ENCODE measurements at places on chromosomes 7 and 10.

DNA sequence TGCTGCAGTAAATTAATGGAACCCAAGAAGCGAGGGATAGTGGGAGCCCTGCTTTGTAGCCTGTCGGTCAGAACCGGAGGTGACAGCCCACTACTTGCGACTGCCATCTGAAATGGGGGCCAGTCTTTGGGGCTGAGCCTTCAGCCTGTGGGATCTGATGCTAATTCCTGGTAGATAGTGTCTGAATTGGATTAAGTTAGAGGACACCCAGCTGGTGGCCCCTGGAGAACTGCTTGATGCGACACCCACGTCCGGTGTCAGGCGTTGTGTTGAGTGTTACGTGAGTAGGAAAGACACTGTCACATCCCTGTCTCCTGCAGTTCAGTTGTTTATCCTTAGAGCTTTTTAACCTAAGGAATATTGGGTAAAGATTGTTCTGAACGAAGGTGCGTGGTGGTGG lies 5.0 kb downstream of the EIF3B start:
- no peak for DNase-seq

- DNase-seq, result no peak
Measured at GRCh38 chr10:52502237-52502636, 188.2 kb downstream of the DKK1 start.

DNA sequence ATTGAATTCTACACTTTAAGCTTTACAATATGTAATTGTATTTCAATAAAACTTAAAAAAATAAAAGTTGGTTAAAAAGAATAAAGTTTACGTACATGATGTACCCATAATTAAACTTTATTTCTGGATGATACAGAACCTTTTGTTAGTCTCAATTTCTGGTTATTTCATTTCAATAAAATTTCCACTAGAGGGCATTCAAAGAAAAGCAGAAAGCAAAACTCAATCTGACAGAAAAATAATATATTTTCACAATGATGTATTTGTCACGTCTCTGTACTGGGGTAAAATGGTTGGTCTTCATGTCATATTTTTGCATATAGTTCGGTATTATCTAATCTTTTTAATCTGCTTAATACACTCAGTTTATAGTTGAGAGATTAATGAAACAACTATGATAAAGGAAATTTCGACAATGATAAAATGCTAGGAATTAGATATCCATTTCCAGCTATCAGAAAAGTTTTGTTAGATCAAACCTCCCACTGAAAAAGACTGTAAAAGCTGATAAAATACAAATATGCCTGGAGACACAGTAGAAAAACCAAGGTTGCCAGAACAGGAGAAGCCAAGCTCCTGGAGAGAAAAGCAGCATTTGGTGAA lies 27.4 kb downstream of the ASZ1 start:
- DNase-seq, result peak; percentile 40

DNA sequence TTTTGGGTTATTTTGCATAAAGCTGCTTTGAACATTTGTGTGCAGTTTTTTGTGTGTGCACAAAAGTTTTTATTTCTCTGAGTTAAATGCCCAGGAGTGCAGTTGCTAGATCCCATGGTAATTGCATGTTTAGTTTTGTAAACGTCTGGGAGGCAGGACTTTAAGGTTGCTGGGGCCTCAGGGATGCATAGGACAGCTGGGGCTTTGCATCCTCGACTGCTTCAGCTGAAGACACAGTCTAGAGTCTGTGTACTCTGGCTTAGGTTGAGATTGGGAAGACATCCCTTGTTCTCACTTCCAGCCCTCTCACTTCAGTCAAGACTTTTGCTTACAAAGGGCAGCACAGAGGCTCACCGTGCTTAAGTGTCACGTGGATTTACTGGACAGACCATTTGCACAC lies 94.5 kb upstream of the INSYN2A start:
- no peak for DNase-seq

GRCh38 chr10:120406376-120406775 lies 50.7 kb upstream of the PLPP4 start:
- DNase-seq, result no peak

DNA sequence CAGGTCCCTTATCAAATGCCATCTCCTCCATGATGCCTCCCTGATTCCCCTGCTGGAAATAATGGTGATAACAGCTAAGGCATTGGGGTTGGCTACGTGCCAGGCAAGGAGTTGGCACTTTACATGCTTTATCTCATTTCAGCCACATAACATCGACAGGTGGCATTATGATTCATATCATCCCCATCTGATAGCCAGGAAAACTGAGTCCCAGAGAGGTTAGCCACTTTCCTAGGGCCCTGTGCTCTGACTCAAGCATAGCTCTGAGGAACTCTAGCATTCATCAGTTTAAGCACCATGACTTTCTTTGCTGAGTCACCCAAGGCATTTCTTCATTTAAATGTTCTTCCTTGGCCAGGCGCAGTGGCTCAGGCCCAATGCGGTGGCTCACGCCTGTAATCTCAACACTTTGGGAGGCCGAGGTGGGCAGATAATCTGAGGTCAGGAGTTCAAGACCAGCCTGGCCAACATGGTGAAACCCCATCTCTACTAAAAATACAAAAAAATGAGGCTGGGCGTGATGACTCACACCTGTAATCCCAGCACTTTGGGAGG lies 6.6 kb downstream of the LEP start:
- no peak for DNase-seq

DNA sequence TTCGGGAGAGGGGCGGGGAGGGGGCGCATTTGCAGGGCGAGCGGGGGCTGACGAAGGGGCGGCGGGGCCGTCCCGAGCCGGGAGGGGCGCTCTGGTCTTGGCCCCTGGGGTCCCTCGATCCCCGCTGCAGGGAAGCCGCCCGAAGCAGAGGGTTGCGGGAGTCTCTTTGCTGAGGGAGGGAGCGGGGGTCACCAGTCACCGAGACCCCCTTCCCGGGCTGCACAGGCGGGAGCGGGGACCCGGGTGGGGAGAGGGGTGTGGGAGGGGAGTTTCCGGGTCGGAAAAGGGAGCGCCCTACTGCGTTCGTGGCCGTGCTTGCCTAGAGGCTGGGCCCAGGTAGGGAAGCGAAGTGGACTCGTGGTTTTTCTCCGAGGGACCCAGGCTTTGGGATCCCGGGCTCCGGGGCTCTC lies 422 bp downstream of the AP1S1 start:
- DNase-seq, result no peak

- no peak for DNase-seq
Measured at GRCh38 chr7:115024276-115024675, 102.4 kb downstream of the MDFIC start.

DNA sequence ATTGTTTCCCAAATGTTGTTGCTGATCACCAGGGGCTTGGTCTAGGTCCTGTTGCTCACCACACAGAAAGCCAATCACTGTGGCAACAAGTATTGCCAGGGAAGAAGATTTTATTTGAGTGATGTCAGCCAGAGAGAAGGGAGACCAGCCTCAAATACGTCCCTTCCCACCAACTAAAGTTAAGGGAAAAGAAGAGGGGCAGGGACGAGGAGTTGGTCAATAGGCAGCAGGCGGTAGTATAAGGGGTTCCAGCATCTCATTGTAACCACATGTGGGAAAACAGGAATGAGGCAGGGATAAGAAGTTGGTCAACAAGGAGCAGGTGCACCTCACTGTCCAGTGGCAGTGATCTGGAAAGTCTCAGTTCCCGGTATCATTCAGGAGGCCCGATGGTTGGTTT lies 138.9 kb upstream of the KCNMA1 start:
- DNase-seq, result no peak

GRCh38 chr7:125084196-125084595 lies 154.6 kb upstream of the POT1 start:
- no peak for DNase-seq

DNA sequence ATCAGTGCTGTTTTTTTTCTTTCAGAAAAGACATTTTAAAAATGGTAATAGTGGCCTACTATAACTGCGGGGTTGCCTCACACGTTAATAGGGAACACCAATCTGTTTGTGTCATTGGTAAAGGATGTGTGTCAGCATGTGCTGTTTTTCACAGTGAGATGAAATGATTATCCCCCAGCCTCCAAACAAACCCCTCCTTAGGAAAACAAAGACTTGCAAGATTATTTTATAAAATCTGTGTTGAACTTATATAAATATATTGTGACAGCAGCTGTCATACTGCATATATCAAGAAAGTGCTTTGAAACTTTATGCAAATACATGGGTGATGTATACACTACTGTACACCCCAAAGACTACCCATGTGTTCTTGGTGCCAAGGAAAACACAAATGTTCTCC lies 125.8 kb downstream of the BMPER start:
- no peak for DNase-seq

- DNase-seq, result no peak
Measured at GRCh38 chr10:130772676-130773075, 538.8 kb downstream of the TCERG1L start.

DNA sequence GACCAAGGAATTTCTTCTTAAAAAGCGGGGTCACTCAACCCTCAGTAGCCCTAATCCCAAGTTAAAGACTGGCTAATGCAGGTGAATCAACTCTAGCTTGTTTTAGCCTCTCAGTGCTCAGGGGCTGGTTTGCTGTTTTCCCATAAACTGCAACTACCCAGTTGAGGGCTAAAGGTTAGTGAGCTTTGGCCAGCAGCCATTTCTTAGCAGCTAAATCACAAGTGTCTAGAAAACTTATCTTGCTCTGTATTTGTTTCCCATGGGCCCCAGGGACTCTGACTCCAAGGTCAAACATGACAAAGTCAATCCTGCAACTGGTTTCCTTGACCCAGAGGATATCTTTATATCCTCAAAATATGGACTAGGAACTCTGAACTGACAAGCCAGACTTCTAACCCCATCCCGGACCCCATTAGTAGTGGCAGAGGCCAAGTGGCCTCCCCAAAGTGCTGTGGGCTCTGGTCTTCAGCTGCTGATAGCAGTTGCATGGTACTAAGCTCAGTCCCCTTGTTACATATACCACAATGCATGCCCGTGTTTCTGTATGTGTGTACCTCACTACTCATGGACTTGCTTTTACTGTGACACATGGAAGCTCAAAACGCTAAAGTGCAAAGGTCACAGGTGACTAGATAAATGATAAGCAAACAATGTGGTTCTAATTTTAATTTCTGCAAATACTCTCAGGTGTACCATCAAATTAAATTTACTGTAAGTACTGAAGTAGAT lies 793.0 kb upstream of the IGFBP3 start:
- DNase-seq, result no peak

GRCh38 chr10:48683424-48683823 lies 1.2 kb upstream of the WDFY4 start:
- no peak for DNase-seq

DNA sequence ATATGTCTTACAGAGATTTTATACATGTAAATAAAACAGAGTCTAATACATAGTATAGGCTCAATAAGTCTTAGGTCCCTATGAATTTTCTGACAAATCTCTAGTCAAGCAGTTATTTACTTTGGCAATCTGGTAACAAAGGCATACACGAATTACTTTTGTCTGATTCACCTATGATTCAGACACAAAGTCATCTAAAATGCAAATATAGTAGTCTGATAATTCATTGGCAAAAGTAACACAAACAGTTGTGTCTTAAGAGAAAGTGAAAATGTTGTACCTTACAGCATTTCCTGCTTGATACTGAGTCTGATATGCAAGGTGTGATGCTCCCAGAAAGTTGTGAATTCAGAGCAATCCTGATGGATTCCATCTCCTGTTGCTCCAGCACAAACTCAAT lies 209.4 kb upstream of the PRSS1 start:
- no peak for DNase-seq

DNA sequence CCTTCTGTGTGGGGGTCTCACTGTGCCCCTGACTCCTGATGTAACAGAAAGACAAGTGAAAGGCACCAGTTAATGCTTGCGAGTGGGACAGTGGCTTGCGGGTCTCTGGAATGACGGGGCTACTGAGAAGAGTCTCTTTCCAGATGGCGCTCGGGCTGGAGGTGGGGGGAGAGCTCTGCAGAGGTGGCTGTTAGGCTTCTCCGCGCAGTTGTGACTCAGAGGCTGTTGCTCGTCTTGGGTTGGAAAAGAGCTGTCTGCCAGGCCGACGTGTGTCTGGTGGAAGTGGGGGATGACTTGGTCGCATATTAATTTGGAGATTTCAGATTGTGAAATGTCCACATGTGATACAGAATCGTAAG lies 27.9 kb upstream of the SH2B2 start:
- no peak for DNase-seq

- no peak for DNase-seq
Measured at GRCh38 chr10:123766012-123766411, 99.9 kb downstream of the GPR26 start.

- DNase-seq, result no peak
Measured at GRCh38 chr7:156117542-156118247, 305.4 kb upstream of the SHH start.

- no peak for DNase-seq
Measured at GRCh38 chr7:2165610-2166594, 66.8 kb downstream of the MAD1L1 start.

DNA sequence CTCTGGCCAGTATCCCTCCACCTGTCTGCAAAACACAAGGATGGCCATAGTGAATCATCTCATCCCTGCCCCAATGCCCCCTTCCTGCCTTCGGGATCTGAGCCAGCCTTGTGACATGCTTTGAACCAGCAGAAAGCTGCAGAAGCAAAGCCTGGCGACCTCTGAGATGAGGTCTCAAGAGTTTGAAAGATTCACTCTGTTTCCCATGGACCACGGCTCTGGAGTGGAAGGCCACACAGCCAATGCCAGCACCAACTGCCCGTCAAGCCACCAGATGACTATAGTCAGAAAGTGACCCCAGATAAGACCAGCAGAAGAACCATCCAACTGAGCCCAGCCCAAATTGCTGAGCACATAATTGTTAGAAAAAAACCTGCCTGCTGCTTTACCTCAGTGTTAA lies 193.9 kb upstream of the PPP2R2D start:
- no peak for DNase-seq

- DNase-seq, result no peak
Measured at GRCh38 chr10:100811752-100812750, 66.7 kb downstream of the PAX2 start.

DNA sequence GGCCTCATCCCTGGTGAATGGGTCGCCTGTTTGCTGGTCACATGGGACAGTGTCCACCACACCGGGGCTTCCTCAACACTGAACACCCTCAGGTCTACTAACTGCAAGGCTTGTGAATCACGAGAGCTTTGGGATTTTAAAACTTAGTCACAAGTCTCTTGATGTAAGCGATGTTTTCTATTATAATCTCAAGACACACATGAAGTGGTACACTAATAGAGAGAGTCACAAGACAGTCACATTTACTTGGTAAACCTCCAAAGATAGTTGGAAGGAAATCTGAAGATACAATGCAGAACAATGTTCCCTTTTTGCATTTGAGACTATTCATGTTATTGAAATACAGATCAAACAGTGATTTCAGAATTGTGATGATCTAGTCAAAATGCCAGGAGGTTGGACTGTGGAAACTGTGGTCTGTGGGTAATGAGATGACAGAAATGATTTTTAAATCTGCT lies 233.1 kb upstream of the KLF6 start:
- peak; percentile 86 for DNase-seq

GRCh38 chr7:15498465-15498864 lies 63.4 kb downstream of the AGMO start:
- no peak for DNase-seq

- DNase-seq, result no peak
Measured at GRCh38 chr7:105011141-105011830, 2.7 kb upstream of the KMT2E start.

DNA sequence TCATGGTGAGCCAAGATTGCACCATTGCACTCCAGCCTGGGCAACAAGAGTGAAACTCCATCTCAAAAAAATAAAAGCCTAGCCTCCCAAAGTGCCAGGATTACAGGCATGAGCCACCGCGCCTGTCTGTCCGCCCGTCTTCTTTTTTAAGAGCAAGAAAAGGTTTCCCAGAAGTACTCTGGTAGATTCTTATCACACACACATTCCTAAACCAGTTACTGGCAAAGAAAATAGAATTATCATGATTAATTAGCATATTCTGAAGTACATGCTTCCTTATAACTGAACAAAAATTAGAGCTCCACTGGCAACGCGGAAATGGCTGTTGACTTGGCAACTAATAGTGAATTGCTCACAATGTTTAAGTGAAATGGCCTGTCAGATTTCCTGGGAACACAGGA lies 87.0 kb downstream of the ADK start:
- no peak for DNase-seq
